ENCODE measurements at places on chromosomes 7 and 10.

GRCh38 chr7:34315032-34315431, 343.0 kb upstream of the NPSR1 start:
- DNase-seq: no peak

DNA sequence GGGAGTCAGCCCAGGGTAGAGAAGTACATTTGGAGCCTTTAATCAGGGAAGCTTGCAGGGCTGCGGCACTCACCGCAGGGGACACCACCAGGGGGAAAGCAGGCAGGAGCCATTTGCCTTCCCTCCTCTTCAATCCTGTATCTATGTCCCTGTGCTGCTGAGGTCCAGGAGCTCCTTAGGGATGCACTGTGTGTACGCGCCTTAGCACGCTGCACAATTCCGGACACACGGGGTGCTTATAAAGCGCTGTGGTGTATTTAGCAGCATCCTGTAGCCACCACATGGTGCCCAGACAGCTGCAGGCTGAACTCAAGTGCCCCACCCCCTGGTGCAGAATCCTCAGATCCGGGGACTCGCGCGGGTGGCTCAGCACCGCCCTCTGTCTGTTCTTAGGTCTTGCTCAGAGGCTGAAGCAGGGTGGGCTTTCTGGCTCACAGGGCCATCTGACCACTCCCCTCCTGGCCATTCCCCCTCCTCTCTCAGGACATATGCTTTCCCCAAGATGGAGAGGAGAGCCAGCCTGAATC, 421.4 kb downstream of the SDK1 start:
- no peak for DNase-seq

- no peak for DNase-seq
These were observed at the start of gene CHST3 for GRCh38 chr10:71964098-71964742. CHST3 (plus strand) TSS chr10:71964395; CDS start chr10:72005843, 41,448 bp downstream.

GRCh38 chr7:20991544-20991943, 204.9 kb upstream of the SP8 start:
- no peak for DNase-seq

DNA sequence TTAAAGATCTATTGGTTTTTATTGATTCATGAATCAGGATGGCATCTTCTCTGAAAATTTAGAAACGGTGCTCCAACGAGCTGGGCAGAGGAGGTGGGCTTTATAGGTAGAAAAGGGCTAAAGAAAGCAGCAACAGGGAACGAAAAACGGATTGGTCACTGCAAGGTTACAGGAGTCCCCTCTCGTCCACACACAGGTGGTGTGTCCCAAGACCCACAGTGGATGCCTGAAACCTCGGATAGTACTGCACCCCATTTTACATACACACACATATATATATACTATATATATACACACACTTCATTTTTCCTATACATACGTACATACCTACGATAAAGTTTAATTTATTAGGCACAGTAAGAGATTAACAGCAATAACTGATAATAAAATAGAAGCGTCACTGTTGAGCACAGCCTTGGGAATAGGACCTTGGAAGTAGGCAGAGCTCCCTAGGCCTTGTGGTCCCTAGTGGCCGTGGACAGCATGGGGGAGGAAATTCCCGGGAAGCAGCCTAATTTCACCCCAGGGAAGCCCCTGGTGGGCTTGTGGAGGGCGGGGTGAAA, 737 bp upstream of the NUB1 start:
- no peak for DNase-seq

DNA sequence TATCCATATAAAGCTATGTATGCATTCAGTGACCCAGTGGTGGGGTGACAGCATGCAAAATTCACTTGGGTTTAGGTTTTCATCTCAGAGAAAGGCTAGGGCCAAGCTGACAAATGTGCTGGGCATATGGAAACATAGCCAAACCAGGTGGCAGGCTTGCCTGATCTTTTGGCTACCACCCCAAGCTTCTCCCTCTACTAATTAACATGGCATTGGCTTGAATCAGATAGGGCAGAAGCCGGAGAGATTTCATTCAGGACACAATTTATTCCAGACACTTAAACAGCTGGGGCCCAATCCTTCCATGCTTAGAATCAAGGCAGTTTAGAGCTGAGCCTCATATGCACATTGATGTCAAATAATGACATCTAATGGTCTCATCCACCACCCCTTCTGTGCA, 95.5 kb upstream of the AGK start:
- no peak for DNase-seq

DNA sequence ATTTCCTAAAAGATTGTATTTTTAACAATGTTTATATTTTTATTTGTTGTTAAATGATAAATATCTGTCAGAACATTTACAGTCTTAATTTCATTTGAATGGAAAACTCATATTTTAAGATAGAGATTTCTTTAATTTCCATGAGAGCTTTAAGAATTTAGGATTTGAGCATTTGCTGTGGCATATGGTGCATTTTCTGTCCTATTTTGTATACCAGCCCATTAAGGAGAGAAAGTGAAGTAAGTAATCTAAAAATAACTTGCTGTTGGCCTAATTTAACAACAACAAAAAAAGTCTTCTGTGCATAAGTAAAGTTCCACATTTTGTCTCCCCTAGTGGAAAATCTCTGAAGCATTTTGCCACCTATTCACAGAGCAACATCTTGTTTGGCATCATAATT, 190.9 kb upstream of the PPP1R3A start:
- DNase-seq: no peak

GRCh38 chr7:1608318-1608717, 38.5 kb upstream of the PSMG3 start:
- DNase-seq: no peak

- DNase-seq: no peak
These were observed 252.4 kb downstream of the DIP2C start for GRCh38 chr10:436911-437665.

DNA sequence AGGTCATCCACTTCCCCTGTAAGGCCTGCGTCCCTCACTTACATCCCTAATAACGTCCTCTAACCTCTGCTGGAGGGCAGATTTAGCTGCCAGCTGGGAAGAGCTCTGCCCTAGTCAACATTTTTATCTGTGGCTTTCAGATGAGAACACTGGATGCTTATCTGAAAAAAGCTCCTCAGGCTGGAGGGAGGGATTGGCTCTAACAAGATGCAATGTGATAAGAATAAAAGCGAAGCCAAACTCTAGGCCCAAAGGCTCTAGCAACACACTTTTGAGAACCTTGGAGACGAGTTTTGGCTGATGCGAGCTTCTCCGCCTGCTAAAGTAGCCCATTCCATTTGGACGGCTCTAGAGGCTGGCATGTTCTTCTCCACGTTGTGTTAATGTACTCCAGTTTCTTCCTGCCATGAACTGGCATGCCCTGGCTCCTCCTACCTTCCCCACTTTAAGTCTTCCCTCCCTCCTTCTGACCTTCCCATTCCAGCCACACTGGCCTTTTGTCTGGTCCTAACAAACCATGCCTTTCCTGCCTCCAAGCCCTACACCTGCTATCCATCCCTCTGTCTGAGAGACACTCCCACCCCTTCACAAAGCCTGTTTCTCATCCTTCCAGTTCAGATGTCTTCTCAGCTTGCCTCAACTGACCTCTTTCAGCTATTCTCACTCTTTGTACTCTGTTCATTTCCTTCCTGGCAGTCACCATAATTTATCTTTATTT, 62.5 kb upstream of the ATRNL1 start:
- DNase-seq: no peak

DNA sequence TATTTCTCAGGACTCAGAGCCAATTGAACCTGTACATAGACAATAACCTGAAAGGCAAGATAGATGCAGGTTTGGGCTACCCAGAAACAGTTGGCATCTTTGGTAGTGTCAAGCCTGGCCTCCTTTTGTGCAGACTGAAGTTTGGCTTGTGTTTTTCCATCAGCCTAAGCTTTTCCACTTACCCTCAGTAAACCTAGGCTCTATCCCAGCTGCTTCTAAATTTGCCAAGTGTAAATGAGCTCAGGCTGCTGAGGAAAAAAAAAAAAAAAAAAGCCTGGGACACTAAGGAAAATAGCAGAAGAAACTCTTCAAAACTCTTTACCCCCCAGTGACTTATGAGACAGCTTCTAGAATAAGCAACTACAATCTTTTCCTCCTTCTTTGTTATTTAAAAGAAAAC, 316.3 kb upstream of the SORCS1 start:
- no peak for DNase-seq

DNA sequence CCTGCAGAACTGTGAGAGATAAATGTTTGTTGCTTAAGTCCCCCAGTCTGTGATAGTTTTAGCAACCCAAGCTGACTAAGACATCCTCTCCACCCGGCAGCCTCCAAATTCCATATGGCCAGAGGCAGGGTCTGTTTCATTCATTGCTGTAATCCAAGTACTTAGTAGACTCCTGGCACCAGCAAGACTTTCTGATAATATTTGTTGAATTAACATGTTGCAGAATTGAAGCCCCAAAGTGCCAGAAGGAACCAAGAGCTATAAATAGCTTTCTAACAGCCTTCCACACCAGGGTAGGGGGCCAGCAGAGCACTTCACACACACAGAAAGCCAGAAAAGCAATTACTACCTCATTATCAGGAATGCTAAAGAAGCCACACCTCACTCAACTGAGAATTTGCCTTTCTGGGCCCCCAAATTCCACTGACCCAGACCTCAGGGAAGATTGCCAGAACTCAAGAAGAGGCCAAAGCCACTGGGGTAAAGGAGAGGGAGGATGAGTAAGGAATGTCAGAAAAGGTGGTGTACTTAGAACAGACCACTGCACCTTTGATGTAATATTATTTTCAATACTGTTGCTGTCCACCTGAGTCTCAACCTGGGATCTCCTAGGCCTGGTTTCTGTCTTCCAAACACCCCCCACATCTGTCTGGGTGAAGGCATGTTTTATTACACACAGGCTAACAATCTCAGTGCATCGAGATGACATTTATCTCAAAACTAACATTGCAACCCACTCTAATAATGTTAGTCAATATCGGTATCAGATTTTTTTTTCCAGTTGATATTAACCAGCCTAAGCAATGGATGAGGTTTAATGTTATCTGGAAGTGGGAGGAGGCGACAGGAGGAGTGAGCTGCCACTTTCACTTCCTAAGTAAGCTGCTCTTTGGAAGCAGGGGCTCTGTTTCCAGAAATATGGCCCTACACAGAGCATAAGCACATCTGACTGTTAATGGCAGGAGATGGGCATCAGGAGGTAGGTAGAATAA, 5.5 kb downstream of the NOD1 start:
- DNase-seq: no peak

DNA sequence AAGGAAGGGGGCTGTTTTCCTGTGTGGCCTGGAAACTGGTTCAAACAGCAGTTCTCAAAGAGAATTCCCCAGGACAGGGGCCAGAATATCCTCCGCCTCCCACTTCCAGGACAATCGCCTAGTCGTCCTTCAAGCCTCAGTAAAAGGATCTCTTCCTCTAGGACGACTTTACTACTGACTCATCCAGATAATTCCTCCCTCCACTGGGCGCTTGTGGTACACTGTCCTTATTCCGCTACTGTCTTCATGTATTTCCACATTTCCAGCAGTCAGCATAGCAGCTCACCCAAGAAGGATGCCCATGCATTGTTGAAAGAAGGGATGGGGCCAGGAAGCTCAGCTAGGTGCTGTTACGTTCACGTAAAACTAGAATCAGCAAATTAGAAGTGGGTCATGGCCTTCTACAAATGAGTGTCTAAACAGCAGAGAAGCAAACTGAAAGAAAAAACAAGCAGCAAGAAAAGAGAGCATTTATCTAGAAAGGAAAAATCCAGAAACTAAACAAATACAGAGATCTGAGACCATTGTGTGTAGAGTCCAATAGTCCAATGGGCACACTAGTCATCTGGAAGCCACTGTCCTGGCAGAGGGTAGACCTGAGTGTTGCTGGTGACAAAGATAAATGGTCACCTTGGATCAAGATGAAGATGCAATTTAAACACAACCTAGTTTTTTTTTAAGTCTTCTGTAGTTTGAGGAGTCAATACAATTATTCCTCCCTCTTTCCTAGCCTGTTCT, 26.3 kb downstream of the CLRN3 start:
- no peak for DNase-seq

GRCh38 chr10:110822035-110822711, 49.6 kb upstream of the PDCD4 start:
- DNase-seq: no peak

GRCh38 chr7:5193880-5194279, 3.8 kb downstream of the WIPI2 start:
- no peak for DNase-seq

DNA sequence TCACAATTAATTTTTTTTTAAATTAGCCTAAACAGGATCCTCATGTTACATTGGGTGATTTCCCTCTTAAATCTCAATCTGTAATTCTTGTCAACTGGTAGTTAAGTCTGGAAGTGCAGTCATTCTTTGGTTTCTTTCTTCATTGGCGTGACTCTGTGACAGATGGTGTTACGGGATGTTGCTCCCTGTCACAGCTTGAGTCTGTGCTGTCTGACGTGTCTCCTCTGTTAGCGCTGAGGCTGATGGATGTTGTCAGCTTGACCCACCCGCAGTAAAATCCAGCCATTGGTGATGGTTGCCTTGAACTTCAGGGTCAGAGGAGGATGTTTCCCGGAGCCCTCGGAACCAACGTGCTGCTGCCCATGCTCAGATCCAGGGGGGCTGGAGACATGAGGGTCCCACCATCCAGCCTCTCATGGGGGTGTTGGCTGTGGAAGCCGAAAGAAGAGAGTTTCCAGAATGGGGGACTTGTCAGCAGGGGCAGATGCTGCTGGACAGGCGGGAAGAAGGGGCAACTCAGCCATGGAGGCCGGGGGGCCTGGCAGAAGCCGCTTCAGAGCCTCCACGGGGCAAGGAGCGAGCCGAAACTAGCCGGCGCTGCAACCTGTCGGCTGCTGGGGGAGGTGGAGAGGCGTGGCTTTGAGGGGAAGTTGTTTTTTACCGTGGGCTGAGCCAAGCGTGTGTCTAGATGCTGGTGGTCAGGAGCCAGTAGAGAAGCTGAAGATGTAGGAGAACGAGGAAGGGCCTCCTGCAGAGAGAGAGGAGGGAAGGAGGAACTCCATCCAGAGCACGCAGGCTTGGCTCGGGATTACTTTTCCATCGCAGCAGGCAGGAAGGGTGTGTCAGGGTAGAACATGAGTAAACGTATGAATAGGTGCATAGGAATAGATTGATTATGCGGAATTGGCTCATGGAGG, 3.5 kb downstream of the SUN1 start:
- DNase-seq: no peak

DNA sequence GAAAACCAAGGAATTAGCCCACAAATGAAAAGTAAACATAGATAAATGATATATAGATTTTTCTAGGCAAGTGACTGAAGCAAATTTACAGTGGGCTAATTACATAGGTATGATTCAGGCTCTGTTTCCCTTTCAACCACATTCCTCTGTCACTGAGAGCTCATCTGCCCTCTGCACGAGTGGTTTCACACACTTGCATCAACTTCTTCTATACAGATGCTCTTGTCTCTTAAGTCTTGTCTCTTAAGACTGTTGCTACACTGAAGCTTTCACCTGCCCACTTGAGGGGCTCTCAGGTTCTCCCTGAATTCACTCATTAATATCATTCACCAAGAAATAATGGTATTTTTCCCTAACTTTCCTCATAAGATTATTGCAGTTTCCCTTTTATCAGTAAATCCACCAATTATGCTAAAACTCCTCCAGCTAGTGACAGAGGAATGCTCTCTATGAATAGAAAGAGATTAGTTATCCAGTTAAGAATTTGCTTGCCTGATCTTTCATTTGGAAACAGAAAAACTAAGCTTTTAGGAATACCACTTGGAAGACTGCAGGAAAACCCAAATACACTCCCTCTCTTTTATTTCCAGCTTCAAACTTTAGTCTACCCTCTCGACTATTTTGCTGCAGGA, 95.7 kb downstream of the ELAPOR2 start:
- no peak for DNase-seq

- DNase-seq: no peak
These were observed 20.8 kb downstream of the LAT2 start for GRCh38 chr7:74230446-74231231.

GRCh38 chr7:151141855-151142685, 25.4 kb downstream of the GBX1 start:
- no peak for DNase-seq

GRCh38 chr7:94512735-94513564, 3.3 kb downstream of the CASD1 start:
- no peak for DNase-seq
